ENCODE measurements at places on chromosomes 2 and 18. TPM values are rescaled to one million over a fixed set of nuclear protein-coding genes. Genes with fewer than 3 reads are reported as not detected.

The EPC2 gene
- total RNA-seq, result 28.7 TPM

- DNase-seq, result no peak
Measured at GRCh38 chr2:191018643-191019119, 4.7 kb upstream of the STAT1 start.

DNA sequence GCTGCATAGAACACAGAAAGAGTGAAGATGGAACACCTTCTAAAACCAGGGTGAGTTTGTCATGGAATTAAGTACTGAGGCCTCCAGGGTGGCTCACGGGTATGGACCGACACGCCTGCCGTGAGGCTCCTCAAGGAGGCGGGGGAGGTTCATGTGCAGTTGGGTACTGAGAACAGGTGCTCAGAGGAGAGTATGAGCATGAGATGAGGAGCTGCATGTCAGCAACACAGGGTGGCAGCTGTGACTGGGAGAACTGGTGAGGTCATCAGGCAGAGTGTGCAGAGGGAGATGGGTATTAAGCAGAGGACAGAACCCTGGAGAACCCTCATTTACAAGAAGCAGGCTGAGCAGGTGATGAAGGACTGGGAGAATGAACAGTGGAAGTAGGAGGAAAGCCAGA, 63.2 kb upstream of the KLHL29 start:
- no peak for DNase-seq

DNA sequence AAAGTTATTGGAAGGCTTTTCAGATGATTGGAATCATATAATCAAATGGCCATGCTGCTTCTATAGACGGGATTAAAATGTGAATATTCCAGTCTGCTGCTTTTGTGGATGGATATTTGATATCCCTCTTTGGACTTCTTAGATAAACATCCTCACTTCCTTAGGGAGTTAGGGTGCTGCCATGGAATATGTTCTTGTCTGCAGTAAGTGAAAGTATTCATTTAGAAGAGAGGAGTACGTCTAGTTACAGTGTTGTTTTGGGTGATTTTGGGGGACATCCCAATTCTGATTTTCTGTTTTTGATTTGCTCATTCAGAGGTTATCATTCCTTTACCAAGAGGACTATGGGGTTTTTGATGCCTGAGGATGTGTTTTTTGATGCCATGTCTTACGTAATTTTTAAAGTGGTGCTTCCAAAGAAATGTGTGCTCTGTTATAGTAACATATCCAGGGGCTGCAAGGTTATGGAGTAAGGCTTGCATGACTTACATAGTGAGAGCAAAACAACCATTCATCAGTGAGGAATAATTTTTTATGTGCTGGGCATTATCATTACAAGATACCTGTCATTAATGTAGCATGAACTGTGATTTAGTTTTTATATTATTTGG, 33.6 kb downstream of the ASXL3 start:
- DNase-seq, result no peak

GRCh38 chr2:46806526-46806925, 109.1 kb downstream of the MCFD2 start:
- no peak for DNase-seq

DNA sequence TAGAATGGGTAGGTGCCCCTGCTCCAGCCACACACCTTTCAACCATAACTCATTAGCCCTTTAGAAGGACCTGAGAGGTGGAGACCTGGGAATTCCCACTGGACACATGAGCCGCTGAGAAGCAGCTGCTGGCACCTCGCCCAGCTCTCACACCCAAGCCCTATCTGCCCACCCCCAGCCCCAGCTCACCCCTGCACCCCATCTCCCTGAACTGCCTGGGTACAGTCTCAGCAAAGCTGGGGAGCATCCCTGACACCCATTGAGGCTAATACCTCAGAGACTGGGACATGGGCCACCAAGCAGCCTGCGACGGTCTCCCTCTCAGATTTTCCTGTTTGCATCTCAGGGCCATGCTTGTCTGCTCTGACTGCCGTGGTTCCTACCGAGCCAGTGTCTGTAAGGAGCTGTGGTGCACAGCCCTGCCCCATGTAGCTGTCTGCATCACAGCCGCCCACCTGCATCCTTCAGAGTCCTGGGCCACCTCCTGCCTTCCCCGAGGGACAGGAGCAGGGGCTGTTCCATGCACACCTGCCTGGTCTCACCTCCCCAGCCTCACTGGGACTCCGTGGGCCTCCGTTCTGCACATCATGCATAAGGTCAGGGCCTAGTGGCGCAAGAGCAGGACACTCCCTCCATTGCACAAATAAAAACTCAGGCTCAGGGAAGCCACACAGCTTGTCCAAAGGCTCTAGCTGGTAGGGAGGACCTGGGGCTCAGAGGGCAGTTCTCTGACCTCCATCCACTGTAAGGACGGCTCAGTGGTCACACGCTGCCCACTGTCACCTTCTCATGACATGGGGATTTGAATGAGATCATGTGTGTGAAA, 90.0 kb downstream of the SEPTIN10 start:
- no peak for DNase-seq

All from left lung (tissue), 14 donors.